Right ventricle myocardium superior (tissue), 1 donor: ENCODE measurements at places on chromosomes 16 and 17. TPM values are rescaled to one million over a fixed set of nuclear protein-coding genes. Genes with fewer than 3 reads are reported as not detected.

The PRSS33 gene
- not detected for total RNA-seq

The TSPAN10 gene
- 0.24 TPM for total RNA-seq

DNA sequence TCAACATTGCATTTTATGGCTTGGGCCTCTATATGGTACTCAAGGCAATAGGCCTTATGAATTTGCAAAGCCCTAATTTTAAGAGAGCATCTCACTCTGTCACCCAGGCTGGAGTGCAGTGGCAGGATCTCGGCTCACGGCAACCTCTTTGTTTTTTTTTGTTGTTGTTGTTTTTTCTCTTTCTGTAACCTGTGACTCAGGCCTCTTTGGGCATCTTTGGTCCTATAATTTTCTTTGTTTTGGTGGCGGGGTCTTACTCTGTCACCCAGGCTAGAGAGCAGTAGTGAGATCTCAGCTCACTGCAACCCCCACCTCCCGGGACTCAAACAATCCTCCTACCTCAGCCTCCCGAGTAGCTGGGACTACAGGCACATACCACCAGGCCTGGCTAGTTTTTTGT, 21.8 kb upstream of the HERPUD1 start:
- no peak for DNase-seq

- DNase-seq, result no peak
These were observed 136.4 kb downstream of the NPIPB5 start for GRCh38 chr16:22646948-22647556.

DNA sequence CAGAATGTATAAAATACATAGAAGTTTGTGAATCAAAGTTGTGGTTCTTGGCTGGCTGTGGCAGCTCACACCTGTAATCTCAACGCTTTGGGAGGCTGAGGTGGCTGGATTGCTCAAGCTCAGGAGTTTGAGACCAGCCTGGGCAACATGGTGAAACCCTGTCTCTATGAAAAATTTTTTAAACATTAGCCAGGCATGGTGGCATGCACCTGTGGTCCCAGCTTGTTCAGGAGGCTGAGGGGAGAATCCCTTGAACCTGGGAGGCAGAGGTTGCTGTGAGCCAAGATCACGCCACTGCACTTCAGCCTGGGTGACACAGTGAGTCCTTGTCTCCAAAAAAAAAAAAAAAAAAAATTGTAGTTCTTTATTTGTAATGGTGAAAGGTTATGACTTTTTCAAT, 13.8 kb upstream of the APPBP2 start:
- DNase-seq, result no peak

- no peak for DNase-seq
These were observed 15.7 kb downstream of the CRLF3 start for GRCh38 chr17:30808785-30809286.

- DNase-seq, result no peak
These were observed 185.1 kb downstream of the KIF2B start for GRCh38 chr17:54007855-54008254.

The NLRC3 gene
- total RNA-seq, result 0.89 TPM

DNA sequence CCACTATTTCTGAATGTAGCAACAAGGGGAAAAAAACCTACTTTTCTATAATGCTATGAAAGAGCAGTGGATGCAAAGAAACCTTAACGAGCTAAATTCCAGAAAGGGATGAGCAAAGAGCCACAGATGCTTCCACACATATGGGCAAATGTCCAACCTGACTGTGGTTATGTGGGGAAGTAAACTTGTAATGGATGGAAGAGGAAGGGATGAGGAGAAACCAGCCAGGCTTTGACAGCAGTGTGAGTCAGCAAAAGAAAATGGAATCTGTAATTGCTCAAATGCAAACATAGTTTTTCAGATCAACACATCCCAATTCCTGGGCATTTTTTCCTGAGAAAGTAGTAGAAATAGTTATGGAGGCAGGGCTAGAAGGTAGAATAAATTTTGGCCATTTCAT, 204.8 kb upstream of the CPHXL start:
- no peak for DNase-seq

The TRAPPC1 gene
- 110 TPM for total RNA-seq

The KCNAB3 gene
- 0.38 TPM for total RNA-seq

The HOXB5 gene
- 0.13 TPM for total RNA-seq

The TAC4 gene
- not detected for total RNA-seq

DNA sequence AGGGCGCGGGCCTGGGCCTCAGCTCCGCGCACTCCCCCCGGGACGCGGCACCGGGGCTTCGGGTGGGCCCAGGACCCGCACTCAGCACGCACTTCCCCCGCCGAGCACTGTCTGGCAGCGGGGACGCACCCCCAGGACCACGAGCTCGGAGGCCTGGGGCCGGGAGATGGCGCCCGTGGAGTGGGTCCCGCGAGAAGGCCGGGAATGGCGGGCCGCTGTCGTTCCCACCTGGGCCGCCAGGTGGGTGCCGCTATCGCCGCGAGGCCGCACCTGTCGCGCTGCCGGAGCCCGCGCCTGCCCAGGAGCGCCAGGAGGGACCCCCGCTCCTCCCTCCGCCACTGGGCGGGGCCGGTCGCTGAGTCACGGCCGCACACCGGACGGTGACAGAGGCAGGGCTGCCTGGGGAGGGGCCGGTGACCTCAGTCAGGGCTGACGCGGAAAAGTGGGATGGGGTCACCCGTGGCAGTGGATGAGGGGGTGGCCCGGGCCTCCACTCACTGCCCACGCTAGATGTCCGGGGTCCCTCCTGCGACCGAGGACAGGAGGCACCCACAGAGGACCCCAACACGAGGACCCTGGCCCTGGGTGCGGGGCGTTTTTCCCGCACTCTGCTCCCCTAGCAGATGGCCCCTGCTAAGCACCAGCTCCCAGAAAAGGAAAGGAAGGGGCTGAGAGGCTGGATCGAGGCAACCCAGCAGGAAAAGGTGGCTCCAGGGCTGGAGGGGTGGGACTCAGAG, 6.9 kb upstream of the ACTG1 start:
- peak; percentile 61 for DNase-seq

The SLC22A31 gene
- total RNA-seq, result not detected

GRCh38 chr17:63925615-63926014, 6.5 kb downstream of the CD79B start:
- DNase-seq, result no peak

The ZNF385C gene
- total RNA-seq, result 0.16 TPM

The TBC1D28 gene
- not detected for total RNA-seq

GRCh38 chr17:58487589-58488427, at the start of gene HSF5:
Gene HSF5, minus strand, starts transcription at chr17:58488408. Its CDS starts 134 bp downstream, at chr17:58488274.
- DNase-seq, result peak; percentile 66
